ENCODE measurements at places on chromosomes 16 and 17. TPM values are rescaled to one million over a fixed set of nuclear protein-coding genes. Genes with fewer than 3 reads are reported as not detected.

- peak overlapping the region; percentile 91 for H3K4me3 ChIP-seq
- H3K4me1 ChIP-seq, result peaks cover 42% of the 10 kb centered on the region
- H3K36me3 ChIP-seq, result no peaks in the 10 kb centered on the region
- H3K27ac ChIP-seq, result peak overlapping the region; percentile 97
- peaks cover 1% of the 10 kb centered on the region for H3K27me3 ChIP-seq
Observed at GRCh38 chr17:76672270-76672851, 28.8 kb upstream of the ST6GALNAC1 start.

DNA sequence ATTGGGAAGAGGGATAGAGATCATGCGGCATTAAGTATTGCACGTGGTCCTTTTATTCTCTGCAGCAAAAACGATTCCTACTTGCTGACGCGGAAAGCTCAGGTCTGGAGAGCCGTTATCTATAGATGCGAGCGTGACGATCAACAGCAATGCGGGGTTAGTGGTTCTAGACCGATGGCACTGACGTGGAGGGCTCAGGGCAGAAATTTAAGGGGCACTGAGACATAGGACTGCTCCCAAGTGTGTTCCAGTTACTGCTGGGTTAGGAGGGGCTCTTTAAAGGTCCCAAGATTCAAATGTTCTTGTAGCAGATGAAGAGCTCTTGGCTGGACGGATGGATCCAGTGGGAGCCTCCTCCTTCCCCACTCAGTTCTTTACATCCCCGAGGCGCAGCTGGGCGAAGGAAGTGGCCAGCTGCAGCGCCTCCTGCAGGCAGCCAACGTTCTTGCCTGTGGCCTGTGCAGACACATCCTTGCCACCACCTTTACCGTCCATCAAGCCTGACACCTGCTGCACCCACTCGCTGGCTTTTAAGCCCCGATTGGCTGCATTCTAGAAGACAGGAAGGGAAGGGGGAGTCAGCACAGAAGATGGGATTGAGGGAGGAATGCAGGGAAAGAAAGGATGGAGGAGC lies 732 bp upstream of the EXOSC6 start:
- H3K27ac ChIP-seq, result peak overlapping the region; percentile 87
- H3K4me1 ChIP-seq, result peaks cover 27% of the 10 kb centered on the region
- peak overlapping the region; percentile 83 for H3K4me3 ChIP-seq
- no peaks in the 10 kb centered on the region for H3K27me3 ChIP-seq
- no peak for DNase-seq

GRCh38 chr17:14594690-14595089 lies 293.8 kb downstream of the HS3ST3B1 start:
- H3K27me3 ChIP-seq, result peaks cover 10% of the 10 kb centered on the region
- H3K4me3 ChIP-seq, result no peak overlapping the region
- DNase-seq, result no peak
- H3K4me1 ChIP-seq, result peaks cover 11% of the 10 kb centered on the region
- H3K27ac ChIP-seq, result no peak overlapping the region

GRCh38 chr17:8345951-8346665 lies 6.5 kb downstream of the ODF4 start:
- peaks cover 3% of the 10 kb centered on the region for H3K4me1 ChIP-seq
- H3K4me3 ChIP-seq, result no peak overlapping the region
- peaks cover 6% of the 10 kb centered on the region for H3K27me3 ChIP-seq
- H3K27ac ChIP-seq, result peak overlapping the region; percentile 19
- no peak for DNase-seq

Gene HP
- total RNA-seq, result 0.22 TPM

Data from naive thymus-derived CD8-positive, alpha-beta T cell (primary cell).